NCI-H187 (cell line): ENCODE measurements at places on chromosomes 3 and 15.
A peak's percentile ranks its signal among the peaks of the same experiment; 100 is the strongest.

GRCh38 chr15:99615460-99615859, 49.7 kb downstream of the MEF2A start:
- no peak for DNase-seq

GRCh38 chr3:39267631-39268548, 11.9 kb downstream of the CX3CR1 start:
- no peak for DNase-seq

GRCh38 chr3:23341147-23341838, 138.2 kb downstream of the UBE2E2 start:
- DNase-seq: no peak

GRCh38 chr15:81097890-81098280, 36.2 kb upstream of the CFAP161 start:
- no peak for DNase-seq

DNA sequence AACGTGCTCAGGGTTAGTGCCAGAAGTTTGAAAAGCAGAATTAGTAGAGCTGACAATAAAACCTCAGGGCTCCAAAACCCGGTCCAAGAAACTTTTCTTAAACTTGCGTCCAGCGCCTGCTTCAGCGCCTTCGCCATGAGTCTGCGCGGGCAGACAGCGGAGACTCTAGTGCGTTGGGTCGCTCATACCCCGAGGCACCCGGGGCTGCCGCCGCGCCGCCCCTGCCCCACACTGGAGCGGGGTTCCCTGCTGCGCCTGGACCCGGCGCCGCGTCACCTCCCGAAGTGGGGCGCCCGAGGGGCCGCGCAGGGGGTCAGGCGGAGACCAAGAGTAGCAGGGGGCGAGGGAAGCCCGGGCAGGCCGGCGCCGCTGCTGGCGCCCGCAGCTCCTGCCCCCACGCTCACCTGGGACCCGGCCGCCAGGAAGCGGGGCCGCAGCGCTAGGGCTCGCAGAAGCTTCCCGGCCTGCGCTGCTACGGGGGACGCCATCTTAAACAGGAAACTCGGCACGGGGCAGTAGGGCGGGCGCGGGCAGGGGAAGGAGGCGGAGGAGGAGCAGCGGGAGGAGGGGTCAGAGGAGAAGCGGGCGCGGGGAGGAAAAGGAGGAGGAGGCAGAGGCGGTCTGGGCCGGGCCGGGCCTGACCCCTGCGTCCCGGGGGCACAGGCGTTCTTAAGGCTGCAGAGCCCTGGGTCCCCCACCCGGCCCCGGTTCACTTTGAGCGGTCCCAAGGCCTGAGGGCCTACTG, at the start of gene SUCLG2:
TSS of gene SUCLG2 (minus strand) at position 514 of the 745 bp plus-strand sequence. CDS start at position 488, 26 bp downstream.
- peak; percentile 41 for DNase-seq

- no peak for DNase-seq
These were observed 32.7 kb downstream of the HDC start for GRCh38 chr15:50232791-50233190.

DNA sequence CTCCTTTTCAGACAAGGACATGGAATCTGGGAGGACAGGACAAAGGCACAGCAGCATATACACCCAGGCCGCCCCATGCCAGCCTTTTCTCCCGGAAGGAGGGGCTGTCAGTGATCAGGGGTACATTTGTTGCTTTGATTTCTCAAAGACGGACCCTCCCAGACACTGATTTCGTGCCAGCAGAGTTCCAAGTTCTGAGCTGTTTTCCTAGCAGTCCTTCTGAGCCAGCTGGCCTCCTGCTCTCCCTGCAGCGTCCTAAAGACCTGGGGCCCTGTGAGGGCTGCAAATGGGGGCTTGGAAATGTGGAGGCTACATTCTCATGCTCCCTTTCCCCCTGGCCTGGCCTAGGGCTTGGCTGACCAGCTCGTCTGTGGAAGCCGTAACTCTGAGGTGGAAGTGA, 22.3 kb downstream of the CTSH start:
- DNase-seq: no peak
